ENCODE measurements at places on chromosomes 12 and 14.
A peak's percentile ranks its signal among the peaks of the same experiment; 100 is the strongest.

- DNase-seq: no peak
Measured at GRCh38 chr12:57524814-57525614, 2.4 kb downstream of the MBD6 start.

- no peak for DNase-seq
Measured at GRCh38 chr12:105570944-105571343, 240.5 kb downstream of the C12orf75 start.

DNA sequence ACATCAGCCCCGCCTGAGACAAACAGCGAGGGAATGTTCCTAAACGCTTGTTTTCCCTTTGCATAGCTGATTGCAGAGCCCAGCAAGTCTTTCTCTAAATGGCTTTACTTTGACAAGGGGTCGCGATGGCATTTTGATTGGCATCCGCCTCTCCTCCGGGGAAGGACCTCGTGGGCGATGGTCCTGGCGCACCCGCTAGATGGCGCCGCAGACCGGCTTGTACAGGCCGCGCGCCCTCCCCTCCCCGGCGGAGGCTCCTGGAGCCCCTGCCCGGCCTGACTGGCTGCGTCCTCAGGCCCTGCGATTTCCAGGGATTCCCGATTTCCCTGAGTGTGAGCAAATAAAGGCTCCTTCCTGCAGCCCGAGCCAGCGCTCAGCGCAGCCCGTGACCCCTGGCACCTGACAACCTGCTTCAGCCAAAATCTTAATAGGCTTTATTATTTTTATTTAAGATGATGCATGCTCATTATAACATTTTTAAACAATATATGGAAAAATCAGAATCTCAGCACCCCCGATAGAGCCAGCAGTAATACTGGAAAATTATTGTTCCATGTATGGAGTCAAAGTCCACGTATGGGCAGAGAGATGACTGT lies 468.3 kb downstream of the AACS start:
- no peak for DNase-seq

- DNase-seq: no peak
Measured at GRCh38 chr14:35405304-35405996, 901 bp upstream of the NFKBIA start.

- DNase-seq: no peak
Measured at GRCh38 chr14:55053500-55053899, 2.1 kb downstream of the MAPK1IP1L start.

- no peak for DNase-seq
Measured at GRCh38 chr12:130876758-130877157, 4.9 kb downstream of the RAN start.

- DNase-seq: no peak
Measured at GRCh38 chr14:45727133-45727532, 474.1 kb upstream of the MIS18BP1 start.

- DNase-seq: no peak
Measured at GRCh38 chr14:68230950-68231717, 411.6 kb downstream of the RAD51B start.

- no peak for DNase-seq
Measured at GRCh38 chr12:8501720-8502119, 11.6 kb upstream of the CLEC4D start.

GRCh38 chr12:47602325-47602724 lies 103.5 kb downstream of the RPAP3 start:
- no peak for DNase-seq

DNA sequence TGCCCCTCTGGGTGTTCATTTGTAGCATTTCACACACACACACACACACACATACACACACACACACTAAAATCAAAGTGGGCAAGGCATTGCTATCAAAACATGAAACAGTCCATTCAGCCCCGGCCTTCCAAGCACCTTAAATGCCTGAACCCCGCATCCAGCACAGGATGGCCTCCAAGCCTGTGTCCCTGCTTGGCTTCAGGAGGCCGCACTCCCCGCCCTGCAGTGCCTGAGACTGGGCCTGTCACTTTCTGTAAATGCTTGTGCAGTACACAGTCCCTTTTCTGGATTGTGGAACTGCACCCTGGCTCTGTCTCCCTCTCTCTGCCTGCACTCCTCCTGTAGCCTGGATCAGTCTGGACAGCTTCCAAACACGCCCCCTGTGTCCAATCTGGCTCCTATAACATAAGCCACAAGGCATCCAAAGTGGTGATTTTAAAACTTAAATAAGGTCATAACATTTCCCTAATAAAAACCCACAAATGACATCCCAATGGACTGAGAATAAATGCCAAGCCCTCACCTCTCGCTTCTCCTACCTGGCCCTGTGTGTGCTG lies 972.2 kb upstream of the TMEM132C start:
- no peak for DNase-seq

DNA sequence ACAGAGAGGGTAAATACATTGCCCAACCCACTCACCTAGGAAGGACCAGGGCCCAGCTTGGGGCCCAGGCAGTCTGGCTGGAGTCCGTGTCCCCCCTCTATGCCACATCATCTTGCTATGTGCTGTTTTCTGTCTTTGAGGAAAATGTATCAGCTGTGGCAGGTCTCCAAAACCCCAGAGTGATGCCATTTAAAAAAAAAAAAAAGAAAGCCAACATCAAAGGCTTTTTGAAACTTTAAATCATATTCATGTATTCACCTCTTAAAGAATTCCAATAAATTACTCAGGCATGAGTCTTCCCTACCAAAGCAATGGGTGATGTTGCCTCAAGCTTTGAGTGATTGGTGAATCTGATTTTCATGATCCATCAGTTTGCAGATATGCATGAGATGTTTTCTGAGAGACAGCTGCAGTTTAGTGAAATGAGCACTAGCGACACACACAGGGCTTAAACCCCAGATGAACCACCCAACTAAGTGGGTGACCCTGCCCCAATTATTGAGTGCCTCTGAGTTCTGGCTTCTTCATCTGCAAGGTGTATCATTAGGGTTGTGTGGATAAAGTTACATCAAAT lies 6.1 kb downstream of the KRT81 start:
- peak; percentile 48 for DNase-seq

GRCh38 chr12:58731096-58731495 lies 189.2 kb downstream of the LRIG3 start:
- DNase-seq: no peak

DNA sequence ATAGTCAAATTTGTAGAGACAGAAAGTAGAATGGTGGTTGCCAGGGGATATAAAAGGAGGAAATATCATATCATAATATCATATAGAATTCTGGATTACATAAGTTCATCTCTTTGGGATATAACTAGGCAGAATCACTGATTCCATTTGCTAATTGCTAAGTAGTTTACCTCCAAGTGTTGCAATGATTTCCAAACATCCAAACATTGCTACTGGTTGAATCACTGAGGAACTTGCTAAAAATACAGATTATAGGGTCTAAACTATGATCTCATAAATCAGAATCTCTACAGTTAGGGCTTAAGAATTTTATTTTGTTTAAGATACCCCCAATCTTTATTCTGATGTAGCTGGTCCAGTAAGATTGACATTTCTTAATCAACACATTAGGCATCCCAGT lies 16.1 kb upstream of the TAS2R42 start:
- no peak for DNase-seq

- no peak for DNase-seq
Measured at GRCh38 chr14:54724676-54725325, 157.9 kb downstream of the SAMD4A start.

GRCh38 chr12:54509617-54510016 lies 12.1 kb downstream of the NCKAP1L start:
- DNase-seq: no peak
